ENCODE measurements at places on chromosomes 6 and 20.
A peak's percentile ranks its signal among the peaks of the same experiment; 100 is the strongest.

DNA sequence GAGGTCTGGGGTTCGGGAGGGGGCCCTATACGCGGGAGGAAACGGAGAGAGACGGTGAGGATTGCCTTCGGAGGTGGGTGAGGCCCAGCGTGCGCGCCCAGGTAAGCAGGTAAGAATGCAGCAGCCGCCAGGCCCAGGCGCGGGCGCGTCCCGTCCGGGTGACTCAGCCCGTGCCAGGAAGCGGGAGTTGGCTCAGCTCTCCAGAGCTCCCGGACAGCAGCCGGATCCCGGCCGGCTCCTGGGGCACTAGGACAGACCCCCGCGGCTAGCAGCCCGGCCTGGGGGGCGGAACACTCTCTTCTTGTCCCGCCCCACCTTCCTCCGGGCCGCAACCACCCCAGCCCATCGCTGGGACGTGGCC is 1.5 kb upstream of the MDFI start:
- peak; percentile 92 for DNase-seq

GRCh38 chr20:62739581-62740285 is 31.1 kb downstream of the NTSR1 start:
- DNase-seq = peak; percentile 68

- no peak for DNase-seq
These were observed 18.2 kb downstream of the GPX5 start for GRCh38 chr6:28543651-28544610.

DNA sequence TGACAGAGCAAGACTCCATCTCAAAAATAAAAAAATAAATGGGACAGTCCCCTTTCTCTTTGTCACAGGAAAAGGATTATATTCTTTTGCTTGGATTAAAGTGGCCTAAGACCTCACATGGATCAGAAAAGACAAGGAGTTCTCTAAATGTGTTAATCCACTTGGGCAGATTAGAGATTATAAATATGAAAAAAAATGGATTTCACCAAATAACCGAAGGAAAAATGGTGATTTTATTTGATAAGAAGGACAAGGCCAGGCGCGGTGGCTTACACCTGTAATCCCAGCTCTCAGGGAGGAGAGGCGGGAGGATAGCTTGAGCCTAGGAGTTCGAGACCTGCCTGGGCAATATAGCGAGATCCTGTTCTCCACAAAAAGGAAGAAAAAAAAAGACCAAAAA is 21.8 kb downstream of the SAMHD1 start:
- DNase-seq = no peak

DNA sequence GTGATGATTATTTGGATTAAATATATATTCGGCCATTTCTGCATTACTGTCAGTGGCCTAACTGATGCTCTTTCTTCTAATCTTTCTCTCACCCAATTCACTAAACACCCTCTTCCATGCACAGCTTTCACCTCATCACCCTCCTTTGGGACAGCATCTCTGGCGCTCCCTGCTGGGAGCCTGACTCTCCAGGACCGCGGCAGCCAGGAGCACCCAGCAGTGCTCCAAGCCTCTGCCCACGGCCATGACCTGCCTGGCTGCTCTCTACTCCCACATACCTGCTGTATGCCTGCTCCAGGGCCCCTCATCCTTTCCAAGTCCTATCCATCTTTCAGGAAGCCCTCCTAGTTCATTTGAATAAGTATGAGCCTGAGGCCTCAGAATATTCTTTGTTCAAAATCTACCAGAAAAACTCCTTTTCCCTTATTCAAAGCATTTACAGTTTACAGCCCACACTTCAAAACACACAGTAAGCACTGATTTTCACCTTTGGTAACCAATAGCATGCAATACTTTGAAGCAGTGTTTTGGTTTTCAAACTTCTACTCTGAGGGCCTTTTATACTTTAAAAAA is 15.2 kb downstream of the CTCFL start:
- peak; percentile 58 for DNase-seq

DNA sequence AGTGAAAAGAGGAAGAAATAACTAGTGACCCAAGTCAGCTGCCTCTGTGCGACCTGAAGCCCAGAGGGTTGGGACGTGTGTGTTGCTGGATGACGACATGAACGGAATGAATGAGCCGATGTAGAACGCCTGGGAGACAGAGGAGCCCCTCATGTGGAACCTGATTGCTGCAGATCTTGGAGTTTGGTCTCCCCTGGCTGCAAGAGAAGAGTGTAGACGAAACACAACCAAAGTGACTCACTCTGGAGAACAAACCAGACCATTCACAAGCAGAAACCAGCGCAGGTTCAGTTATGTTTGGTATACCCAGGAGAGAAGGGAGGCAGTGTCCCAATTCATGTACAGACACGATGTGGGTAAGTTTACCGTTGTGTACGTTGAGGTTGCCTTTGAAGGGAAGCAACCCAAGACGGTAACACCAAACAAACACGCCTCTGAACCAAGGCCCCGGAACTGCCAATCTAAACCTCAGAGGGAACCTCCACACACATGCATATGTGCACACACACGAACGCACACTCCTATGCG is 265.9 kb downstream of the BMP7 start:
- no peak for DNase-seq

- no peak for DNase-seq
These were observed 4.8 kb downstream of the SLC32A1 start for GRCh38 chr20:38728911-38729642.

- DNase-seq = peak; percentile 17
These were observed 23.8 kb downstream of the OR2J3 start for GRCh38 chr6:29131691-29132090.

DNA sequence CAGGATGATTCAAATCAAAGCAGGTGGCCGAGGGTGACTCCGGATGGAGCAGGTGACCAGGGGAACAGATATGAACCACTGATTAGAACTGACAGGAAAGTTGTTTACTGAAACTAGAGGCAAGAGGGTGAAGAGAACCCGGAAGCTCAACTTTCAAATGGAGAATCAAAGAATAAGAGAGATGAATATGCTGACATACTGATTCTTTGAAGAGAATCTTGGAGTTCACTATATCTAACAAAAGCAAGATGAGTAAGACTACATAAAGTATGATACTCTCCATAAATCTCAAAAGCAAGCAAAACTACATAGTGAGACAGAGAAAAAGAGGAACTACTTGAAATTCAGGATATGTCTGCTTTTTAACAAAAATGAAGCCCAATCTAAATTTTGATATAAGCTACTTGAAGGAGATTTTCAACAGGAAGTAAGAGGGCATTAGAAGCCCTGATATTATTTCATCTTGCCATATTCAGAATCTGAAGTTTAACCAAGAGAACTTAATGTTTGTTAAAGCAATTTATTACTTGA is 4.0 kb upstream of the UBD start:
- DNase-seq = no peak

- no peak for DNase-seq
These were observed 43.5 kb downstream of the PERP start for GRCh38 chr6:138063726-138064125.

DNA sequence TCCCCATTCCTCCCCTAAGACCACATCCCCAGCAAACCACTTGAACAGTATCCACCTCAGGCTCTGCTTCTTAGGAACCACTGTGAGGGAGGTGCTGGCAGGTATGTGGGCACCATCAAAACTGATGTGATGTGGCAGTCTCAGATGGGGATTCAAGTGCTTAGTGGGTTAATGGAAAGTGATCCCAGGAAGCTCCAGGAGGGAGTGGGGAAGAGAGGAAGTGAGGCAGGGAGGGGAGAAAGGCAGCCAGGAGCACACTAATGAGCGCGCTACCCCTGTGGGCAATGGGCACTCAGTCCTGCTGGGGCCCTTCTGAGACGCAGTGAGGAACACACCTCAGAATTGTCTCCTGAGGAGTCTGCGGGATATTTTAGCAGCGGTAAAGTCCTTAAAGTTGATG is 263.1 kb upstream of the MOCS1 start:
- DNase-seq = no peak

GRCh38 chr6:166927240-166927934 is 29.0 kb downstream of the RNASET2 start:
- DNase-seq = no peak

- no peak for DNase-seq
These were observed 16.1 kb upstream of the RIPOR2 start for GRCh38 chr6:24951811-24952299.

DNA sequence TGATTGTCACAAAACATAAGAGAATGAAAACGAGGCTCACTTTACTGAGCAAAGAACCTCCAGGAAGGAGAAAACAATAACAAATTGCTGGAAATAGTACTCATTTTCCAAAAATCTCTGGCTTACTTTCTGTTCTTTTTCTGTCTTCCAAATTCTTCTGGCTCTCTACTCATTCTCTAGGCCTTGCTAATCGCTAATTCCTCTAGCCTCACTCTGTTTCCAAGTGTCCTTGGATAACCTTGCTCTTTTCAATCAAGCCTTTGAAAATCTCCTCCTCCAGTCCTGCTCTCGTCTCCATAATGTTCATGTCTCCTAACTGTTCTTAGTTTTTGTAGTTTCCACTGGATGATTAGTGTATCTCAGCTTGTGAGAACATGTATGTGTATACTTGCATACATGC is 96.2 kb upstream of the MAP7 start:
- DNase-seq = no peak

- DNase-seq = no peak
These were observed 190.2 kb downstream of the HACE1 start for GRCh38 chr6:104669483-104669882.

DNA sequence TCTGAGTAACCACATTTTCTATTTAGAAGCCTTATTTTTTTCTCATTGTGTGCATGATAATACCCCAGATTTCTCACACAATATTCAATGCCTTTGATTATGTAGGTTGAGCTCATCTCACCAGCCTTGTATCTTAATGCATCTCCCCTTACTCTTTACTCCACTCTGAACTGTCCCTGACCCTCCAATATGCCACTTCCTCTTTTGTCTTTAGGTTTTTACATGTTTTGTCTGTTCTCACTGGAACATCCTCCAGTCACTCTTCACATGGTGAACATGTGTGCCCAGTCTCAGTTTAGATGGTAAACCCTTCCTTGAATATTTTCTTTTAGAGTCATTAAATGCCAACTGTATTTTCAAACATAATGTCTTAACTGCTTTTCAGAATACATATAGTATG is 392.9 kb upstream of the IMPG1 start:
- DNase-seq = no peak

DNA sequence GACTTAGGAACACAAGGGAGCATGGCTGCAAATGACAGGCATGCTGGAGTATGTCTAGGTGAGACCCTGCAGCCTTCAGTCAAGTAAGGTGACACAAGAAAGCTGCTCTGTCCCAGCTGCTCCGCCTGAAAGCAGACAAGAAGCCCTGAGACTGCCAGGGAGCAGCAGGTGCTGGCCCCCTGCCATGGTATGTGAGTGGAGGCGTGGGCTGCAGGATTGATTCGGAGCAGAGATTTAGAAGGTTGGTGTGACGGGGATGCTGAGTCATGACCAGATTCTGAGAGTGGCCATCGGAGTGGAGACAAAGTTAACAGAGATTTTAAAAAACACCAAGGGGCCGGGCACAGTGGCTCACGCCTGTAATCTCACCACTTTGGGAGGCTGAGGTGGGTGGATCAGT is 17.8 kb downstream of the LRP11 start:
- DNase-seq = peak; percentile 63

DNA sequence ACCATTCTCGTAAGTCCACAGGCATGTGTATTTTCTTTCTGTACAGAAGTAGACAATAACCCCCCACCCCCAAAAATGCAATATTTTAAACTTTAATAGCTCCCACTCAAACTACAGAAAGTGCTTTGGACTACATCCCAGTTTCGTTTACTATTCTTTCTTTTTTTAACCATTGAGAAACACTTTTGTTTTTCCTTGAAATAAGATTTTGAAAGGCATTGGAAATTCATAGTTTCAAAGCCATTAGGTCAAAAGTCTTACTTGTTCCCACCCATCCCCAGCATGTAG is 140.0 kb downstream of the KIF16B start:
- no peak for DNase-seq

DNA sequence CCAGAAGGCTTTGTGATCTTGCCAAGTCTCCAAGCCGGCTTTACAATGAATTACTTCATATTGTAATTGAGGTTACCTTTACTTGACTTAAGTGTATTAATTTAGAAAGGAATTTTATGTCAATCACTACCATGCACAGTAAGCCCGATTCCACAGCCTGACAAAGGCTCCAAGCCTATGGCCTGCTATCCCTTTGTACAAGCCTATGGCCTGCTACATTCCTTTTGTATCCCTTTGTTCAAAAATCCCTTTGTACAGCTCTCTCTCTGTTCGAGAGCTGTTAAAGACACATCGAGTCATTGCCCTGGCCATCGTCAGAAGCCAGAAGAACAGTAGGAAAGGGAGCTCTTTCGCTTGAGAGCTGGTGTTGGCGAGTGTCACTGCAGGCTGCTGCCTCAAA is 2.7 kb upstream of the EDN3 start:
- DNase-seq = no peak

DNA sequence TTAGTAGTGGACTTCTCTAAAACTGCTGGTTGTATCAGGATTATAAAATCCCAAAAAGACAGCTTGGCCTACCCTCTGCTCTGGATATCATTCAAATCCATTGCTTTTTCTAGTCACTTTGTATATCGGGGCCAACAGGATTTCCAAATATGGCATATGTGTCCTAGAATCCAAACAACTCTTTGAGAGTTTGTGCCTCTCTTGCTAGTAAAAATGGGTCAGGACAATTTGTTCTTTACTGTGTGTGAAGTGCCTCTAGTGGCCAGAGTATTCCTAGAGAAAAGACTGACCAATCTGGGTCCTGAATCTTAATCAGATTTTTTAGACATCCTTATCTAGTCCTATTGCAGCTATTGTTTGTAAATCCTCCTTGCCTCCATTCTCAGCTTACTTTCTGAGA is 33.5 kb upstream of the MANEA start:
- DNase-seq = no peak

DNA sequence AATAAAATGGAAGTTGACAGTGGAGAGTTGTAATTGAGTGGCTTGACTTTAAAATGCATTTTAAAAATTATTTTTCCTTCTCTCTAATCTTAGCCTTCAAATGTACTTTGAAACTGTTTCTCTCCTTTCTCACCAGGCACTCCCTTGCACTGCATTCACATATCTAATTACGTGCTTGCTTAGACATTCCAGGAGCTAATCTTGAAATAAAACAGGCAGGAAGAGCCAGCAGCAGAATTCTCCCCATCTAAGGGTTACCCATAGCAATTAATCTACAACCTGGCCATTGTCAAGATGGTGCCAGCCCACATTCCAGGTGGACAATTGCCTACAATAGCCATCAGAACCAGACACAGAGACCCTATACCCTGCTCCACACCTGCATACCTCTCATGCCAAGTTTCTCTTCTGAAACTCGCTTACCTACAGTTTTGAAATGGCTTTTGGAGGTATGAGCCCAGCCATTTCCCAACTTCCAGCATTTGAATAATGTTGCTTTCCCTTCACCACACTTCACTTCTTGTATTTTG is 167.6 kb upstream of the GJE1 start:
- no peak for DNase-seq

GRCh38 chr6:4668271-4669179 is 107.7 kb upstream of the CDYL start:
- DNase-seq = no peak

GRCh38 chr20:37375227-37375626 is 29.3 kb downstream of the SRC start:
- DNase-seq = no peak

- DNase-seq = no peak
These were observed 140.5 kb downstream of the PREX1 start for GRCh38 chr20:48687117-48687800.

All from RWPE1 (cell line).